CD14-positive monocyte (primary cell): ENCODE measurements at places on chromosomes 1 and 21. TPM values are rescaled to one million over a fixed set of nuclear protein-coding genes. Genes with fewer than 3 reads are reported as not detected.
A peak's percentile ranks its signal among the peaks of the same experiment; 100 is the strongest.

GRCh38 chr1:42747125-42747524 lies 7.1 kb upstream of the CLDN19 start:
- DNase-seq, result peak; percentile 9

GRCh38 chr1:58762806-58763205 lies 21.0 kb downstream of the JUN start:
- DNase-seq, result no peak

Gene SPRR1B
- polyA plus RNA-seq, result not detected

Gene WNT2B
- 0.11 and 0.79 TPM in 2 replicates for polyA plus RNA-seq

Gene INSRR
- polyA plus RNA-seq, result not detected
